ENCODE measurements at places on chromosomes 3 and 15. TPM values are rescaled to one million over a fixed set of nuclear protein-coding genes. Genes with fewer than 3 reads are reported as not detected.

The GP5 gene
- total RNA-seq: under 0.01 TPM

The SEMA5B gene
- total RNA-seq: not detected

The GOLGB1 gene
- 28.4 TPM for total RNA-seq

The CX3CR1 gene
- total RNA-seq: not detected

The ITIH1 gene
- total RNA-seq: not detected

The SPATA12 gene
- total RNA-seq: not detected

The P2RY13 gene
- total RNA-seq: not detected

The CFAP100 gene
- total RNA-seq: not detected

The RAD51 gene
- 9.1 TPM for total RNA-seq

The RHOV gene
- total RNA-seq: not detected

The AMIGO3 gene
- total RNA-seq: 4.9 TPM

The MYO5C gene
- not detected for total RNA-seq

The SPINK8 gene
- total RNA-seq: not detected

Measured in cardiac atrium fibroblast (primary cell).